ENCODE measurements at places on chromosomes 2 and 18. TPM values are rescaled to one million over a fixed set of nuclear protein-coding genes. Genes with fewer than 3 reads are reported as not detected.

The SERPINB4 gene
- total RNA-seq = not detected

The TUBA4B gene
- not detected for total RNA-seq

The RNASEH1 gene
- 41.6 TPM for total RNA-seq

The UGT1A8 gene
- total RNA-seq = not detected

The PCARE gene
- not detected for total RNA-seq
